ENCODE measurements at places on chromosomes 7 and 10. TPM values are rescaled to one million over a fixed set of nuclear protein-coding genes. Genes with fewer than 3 reads are reported as not detected.

RBP4 gene
- total RNA-seq, result not detected

PITX3 gene
- total RNA-seq, result not detected

DNA sequence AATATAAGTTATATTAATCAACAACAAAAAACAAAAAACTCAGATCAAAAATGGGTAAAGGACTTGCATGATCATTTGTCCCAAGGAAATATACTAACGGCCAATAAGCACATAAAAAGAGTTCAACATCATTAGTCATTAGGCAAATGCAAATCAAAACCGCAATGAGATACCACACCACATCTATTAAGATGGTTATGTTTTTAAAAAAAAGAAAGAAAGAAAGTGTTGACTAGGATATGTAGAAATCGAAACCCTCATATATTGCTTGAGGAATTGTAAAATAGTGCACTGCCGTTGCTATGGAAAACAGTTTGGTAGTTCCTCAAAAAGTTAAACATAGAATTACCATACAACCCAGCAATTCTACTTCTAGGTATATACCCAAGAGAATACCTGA lies 39.4 kb upstream of the CTNNA3 start:
- DNase-seq, result no peak

DNA sequence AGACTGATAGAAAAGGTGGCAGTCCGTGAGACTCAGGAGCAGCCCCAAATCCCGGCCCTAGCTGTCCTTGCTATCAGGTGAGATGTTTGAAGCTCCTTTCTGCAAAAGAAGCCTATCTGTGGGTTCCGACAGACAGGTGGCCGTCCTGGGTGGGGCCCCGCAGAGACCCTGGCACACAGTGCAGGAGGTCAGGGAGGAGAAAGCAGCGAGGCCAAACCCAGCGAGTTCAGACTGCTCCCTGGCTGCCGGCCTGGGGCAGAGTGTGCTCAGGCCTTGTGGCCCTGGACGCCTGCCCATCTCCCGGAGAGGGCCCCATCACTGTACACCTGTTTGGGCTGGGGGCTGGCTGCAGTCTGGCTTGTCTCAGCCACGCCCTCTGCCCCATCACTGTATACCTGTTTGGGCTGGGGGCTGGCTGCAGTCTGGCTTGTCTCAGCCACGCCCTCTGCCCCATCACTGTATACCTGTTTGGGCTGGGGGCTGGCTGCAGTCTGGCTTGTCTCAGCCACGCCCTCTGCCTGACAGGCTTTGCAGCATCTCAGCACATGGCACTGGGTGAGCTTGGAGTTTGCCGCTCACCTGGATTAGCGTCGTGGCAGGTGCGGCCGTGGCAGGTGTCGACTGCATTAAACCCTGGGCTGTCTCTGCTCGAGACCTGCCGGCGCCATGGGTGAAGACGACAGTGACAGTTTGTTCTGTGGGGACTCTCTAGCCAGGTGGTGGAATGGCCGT lies 11.8 kb upstream of the PRKAR1B start:
- no peak for DNase-seq

DNA sequence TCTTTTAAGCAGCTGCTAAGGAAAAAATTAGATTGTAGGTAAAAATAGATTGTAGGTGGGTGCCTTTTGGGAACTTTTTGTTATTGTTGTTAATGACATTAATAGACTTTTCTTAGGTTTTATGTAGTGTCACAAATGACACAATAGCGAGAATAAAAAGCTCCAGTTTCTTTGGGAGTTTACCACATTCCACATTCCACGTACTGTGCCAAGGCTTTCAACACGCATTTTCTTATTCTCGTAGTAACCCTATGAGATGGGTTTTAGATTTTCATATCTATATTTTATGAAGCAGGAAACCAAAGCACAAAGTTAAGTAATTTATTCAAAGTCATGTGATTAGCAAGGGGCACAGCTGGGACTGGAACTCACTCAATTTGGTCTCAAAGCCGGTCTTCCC lies 103.8 kb downstream of the XRCC2 start:
- DNase-seq, result no peak

DNA sequence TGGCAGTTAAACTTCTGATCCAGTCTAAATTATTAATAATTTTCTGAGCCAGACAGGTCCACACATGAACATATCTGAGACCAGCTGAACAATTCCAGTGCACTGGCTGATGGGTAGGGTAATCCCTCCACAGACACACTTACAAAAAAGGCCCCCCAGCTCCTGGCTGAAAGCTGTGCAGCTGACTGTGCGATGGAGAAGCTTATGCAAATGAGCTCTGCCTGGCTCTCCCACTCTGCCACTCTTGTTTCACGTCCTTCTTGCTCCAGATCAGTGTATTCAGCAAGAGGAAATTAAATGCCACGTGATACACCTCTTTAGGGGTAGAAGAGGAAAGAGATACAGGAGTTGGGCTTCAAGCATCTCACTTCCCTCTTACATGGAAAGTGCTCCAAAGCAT lies 76.4 kb upstream of the FEZF1 start:
- DNase-seq, result no peak

Measured in hematopoietic multipotent progenitor cell (in vitro differentiated cells).